SK-N-MC (cell line): ENCODE measurements at places on chromosomes 12 and 14.

DNA sequence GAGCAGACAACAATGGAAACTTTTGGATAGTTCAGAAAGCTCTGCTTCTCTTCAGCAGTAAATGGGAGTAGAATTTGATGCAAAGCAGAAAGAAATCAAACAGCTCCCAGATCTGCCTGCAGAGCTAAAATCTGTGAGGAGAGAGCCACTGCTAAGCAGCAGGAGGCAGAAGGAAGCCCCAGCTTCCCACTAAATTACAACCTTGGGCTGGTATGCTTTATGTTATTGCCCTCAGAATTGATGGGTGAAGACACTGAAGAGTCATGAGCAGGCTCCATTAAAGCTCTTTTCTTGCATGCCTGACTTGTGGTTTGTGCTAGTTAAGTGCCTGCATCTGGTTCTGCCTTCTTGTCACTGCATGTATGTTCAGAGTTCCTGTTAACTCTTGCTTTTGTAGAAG, 8.4 kb downstream of the ZC2HC1C start:
- no peak for DNase-seq

- no peak for DNase-seq
Observed at GRCh38 chr12:38427442-38427841, 110.9 kb downstream of the ALG10B start.

DNA sequence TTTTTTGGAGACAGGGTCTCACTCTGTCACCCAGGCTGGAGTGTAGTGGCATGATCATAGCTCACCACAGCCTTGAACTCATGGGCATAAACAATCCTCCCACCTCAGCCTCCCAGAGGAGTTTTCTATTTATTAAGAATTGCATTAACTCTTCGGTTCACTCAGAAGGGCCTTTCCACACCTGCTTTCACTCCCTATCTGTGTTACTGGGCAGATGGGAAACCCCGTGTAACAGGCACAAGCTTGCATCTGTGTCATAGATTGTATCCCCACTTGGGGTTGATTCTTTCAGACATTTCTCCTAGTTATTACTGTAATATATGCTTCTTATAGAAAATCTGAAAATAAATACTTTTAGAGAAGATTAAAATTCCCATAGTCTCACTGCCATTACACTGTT, 38.7 kb downstream of the STX2 start:
- no peak for DNase-seq

DNA sequence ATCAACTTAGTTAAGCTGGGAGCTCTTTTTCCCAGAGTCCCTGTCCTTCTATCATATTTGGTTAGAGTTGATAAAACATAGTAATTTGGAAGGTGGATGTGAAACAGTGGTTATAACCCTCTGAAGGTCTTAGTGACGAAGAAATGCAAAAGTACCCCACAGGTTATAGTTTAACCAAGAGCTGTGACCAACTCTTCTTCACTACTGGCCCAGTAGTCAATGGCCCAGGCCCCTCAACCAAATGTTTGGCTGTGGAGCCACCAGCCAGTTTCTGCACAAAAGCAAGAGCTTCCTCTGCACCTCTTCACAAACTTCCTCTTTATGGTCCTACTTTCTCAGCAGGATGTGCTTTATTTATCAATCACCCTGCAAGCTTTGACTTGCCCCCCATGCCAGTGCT, 132.6 kb downstream of the BMP4 start:
- DNase-seq: no peak

GRCh38 chr12:125296701-125297100, 231.5 kb downstream of the AACS start:
- no peak for DNase-seq

DNA sequence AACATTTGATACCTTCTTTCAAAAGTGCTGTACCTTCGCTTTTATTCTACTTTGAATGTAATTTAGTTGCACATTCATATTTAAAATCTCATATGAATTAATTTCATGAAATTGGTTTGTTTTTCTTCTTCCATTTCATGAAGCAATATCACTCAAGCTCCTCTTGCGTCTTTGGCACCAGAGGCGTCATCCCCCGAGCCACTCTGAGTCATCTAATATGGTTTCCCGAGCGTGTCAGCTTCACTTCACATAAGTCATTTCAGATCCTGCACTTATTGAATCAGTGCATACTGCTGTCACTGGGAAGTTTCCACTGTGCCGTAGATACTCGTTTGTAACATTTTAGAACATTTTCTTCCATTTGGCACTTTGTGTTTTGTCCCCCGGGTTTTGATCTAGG, 105.6 kb downstream of the SLC25A47 start:
- DNase-seq: no peak

- no peak for DNase-seq
Observed at GRCh38 chr12:110312581-110313360, 31.7 kb downstream of the ATP2A2 start.
